NCI-H1436 treated with DMSO at 0.1 percent for 48 hours (cell line): ENCODE measurements at places on chromosomes 5 and 9.

DNA sequence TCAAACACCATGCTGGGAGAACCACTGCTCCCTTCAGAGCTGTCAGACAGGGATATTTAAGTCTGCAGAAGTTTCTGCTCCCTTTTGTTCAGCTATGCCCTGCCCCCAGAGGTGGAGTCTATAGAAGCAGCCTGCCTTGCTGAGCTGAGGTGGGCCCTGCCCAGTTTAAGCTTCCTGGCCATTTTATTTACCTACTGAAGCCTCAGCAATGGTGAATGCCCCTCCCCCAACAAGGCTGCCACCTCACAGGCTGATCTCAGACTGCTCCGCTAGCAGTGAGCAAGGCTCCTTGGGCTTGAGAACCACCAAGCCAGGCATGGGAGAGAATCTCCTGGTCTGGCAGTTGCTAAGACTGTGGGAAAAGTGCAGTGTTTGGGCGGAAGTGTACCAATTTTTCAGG lies 205.5 kb upstream of the PTGER4 start:
- no peak for DNase-seq

DNA sequence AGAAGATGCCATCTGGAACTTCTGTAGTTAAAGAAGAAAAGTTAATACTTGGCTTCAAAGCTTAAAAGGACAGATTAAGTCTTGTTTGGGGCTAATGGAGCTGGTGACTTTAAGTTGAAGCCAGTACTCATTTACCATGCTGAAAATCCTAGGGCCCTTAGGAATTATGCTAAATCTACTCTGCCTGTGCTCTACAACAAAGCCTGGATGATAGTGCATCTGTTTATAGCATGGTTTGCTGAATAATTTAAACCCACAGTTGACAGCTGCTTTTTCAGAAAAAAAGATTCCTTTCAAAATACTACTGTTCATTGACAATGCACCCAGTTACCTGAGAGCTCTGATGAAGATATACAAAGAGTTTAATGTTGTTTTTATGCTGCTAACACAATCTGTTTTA lies 393.5 kb downstream of the MAT2B start:
- DNase-seq: no peak

DNA sequence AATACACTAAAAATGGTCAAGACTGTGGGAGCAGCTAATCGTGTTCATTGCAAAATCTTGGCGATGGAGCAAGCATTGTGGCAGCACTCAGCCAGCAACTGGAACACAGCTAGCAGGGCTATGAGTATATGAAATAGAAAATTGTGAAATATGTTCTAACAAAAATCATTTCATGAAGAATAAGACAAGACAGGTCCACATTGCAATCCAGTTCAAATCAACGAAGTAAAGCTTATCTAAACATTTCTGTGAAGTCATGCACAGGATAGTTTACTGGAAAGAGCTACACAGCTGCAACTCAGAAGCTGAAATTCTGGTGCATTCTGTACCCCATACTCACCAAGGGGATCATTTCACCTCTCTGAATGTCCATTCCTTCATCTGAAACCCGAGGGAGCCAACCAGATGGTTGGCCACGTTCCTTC lies 5.3 kb upstream of the NFIL3 start:
- DNase-seq: no peak

DNA sequence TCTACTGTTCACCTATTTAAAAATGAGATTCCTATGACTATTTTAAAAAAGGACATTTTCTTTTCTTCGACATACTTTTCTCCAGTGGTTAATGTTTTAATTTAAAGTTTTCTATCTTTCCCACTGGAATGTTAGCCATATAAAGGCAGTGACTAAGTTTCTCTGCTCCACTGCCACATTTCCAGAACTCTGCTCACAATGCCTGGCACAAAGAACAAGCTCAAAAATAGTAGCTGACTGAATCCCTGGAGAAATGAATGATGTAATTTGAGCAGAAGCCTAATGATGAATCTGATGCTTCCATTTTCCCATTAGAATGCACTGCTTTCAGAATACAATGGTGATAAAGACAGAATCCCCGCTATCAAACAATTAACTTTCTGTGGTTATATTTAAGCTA lies 817.8 kb downstream of the MTRR start:
- no peak for DNase-seq

DNA sequence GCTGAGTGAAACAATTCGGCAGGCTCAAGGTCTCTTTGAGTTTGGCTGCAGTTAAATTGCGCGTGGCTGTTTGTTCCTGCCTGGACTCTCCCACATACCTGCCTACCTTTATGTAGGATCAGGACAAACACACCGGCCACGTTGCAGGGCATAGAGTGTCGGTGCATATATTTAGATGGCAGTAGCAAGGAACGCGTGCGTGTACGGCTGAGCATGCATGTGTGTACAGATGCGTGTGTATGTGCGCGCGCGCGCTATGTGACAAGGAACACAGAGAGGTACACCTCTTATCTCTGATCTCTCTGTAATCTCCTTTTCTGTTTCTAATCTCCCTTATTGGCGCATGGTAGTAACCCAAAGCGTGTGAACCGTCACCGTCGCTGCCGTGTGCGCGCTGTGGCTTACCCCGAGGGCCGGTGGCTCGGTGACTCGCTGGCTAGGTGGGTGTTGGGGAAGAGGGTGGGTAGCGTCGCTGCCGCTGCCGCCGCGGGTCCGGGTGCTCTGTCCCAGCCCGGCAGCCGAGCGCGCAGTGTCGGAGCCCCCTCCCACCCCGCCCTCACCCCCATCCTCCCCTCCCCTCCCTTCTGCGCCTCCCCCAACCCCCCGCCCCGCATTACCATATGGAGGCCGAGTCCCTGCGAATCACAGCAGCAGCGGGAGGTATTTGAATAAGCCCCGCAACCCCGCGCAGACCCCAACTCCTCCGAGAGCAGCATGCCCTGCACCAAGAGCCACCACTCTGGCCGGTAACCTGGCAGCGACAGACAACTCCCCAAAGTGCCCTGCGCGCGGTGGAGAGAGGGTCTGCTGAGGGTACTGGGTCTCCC lies 204.8 kb downstream of the MEF2C start:
- no peak for DNase-seq

GRCh38 chr5:1464096-1464446 lies 18.8 kb upstream of the SLC6A3 start:
- DNase-seq: no peak

- DNase-seq: no peak
These were observed 113.8 kb downstream of the RPS23 start for GRCh38 chr5:82164176-82164976.

DNA sequence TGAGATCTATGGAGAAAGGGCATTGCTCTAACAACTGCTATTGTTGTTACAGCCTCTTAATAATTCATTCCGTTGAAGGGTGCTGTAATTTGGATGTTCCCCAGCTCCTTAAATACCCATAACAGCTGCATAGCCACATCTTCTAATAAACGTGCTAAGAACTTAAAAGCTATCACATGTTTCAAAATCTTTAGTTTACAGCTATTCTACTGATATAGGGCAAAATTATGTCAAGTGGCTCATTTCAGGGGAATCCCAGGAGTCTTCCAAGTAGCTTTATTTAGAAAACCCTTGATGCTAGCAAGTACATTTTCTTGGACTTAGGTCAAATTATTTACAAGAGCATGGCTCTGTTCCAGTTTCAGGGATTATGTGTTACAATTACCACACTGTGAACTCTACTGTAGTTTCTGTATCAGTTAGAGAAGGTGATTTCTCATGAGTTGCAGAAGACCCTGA lies 990.4 kb upstream of the ACO1 start:
- DNase-seq: peak; percentile 46

DNA sequence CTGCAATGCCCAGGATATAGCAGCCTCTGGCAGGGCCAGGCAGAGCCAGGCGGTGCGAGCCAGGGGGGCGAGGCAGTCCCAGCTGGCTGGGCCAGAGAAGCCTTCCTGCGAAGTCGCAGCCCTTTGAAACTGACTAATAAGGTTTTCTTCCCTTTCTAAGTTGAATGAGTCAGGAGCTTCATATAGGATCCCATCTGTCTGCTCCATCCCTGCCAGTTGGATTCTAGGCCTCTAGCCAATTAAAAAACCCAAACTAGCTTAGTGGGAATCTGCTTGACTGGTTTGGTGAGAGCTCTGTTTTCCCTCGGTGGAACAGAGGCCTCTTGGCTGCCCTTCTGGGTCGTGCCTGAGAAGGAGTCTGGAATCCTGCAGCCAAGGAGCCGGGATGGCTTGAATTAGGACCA lies 70.1 kb upstream of the RAPGEF1 start:
- no peak for DNase-seq

DNA sequence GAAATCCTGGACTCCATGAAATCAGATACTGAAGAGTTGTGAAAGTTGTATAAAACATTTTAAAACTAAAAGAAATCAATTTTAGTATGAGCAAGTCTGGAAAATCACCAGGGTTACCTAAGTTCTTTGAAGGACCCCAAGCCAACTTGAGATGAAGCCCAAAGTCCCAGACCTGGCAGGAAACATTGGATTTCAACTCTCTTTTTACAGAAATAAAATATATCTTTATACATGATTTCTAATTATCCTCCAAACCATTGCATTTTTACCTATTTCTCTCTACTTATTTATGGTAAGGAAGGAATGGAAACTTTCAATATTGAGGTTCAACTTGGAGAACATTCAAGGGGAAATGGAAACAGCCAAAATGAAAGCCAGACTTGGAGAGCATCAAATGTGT lies 390.6 kb upstream of the C9orf72 start:
- DNase-seq: no peak

- no peak for DNase-seq
These were observed at the start of gene DMRT3 for GRCh38 chr9:976258-976942. TSS of gene DMRT3 (plus strand) at chr9:976655. CDS start at chr9:977002, 347 bp downstream.

DNA sequence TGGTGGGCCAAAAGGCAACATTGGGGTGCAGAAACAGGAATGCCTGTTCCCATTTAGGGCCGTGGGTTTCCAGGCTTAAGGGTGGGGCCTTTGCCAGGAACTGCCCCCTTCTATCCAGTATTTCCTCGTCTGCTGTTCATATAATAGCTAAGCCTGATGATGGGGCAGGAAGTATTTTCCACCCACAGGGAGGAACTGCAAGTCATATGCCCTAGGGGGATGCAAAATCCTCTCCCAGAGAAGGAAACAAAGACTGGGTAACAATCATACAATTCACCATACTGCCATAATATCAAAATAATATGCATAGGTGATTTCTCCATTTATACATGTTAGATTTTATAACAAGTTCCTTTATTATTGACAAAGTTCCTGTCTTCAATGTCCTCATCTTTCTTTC lies 20.5 kb upstream of the RPS23 start:
- DNase-seq: no peak

GRCh38 chr5:87129046-87129445 lies 138.6 kb upstream of the RASA1 start:
- no peak for DNase-seq

DNA sequence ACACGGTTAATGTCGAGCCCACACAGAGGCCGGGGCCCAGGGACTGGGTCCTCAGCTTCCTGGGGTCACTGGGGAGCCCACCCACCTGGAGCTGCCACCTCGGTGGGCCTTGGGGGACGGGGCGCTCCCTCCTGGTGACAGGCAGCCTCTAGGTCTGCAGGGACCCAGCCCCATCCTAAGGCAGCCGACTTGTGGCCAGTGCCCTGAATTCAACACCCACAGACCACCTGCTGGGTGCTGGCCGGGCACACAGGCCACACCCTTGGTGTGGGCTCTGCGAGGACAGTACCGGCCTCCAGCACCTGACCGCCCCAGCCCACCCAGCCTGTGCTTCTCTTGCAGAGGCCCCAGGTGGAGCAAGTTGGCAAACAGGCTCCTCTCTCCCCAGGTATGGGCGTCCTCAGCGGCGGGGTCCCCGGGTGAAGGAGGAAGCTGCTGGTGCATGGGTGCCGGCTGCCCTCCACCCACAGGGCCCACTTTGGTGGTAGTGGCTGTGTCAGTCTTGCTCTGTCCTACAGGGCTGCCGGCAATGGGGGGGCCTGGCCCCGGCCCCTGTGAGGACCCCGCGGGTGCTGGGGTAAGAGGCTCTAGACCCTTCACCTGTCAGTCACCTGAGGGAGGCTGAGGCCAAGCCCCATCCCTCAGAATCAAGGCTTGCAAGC lies 8.3 kb downstream of the ENTPD8 start:
- no peak for DNase-seq

GRCh38 chr5:10946050-10946449 lies 185.0 kb upstream of the DAP start:
- no peak for DNase-seq

GRCh38 chr5:59123595-59124561 lies 541.0 kb downstream of the RAB3C start:
- DNase-seq: no peak

GRCh38 chr5:124726631-124727362 lies 19.6 kb downstream of the ZNF608 start:
- no peak for DNase-seq

GRCh38 chr9:20987521-20987920 lies 43.9 kb downstream of the HACD4 start:
- DNase-seq: no peak

DNA sequence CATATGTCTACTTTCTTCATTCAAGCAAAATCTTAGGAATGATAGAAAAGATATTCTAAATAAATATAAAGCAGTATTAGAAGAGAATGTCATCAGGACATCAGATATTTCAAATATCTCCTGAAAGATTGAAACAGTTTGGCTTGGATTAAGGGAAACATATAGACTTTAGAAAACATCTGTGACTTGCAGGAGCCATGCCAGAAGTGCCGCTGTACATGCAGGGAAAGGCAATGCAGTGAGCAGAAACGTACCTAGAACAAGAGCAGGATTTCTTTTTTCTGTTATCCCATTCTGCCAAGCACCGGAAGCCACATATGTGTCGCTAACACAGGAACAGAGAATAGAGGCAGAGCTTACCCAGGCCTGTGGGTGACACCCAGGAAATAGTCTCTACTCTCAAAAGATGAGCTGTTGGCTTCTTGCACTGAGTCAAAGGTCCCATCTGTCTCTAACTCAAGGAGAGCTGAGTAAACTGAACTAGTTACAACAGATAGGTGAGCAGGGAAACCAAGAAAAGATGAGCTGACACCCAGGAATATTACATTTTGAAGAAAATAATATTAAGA lies 5.8 kb downstream of the ADAMTS19 start:
- DNase-seq: no peak

- DNase-seq: no peak
These were observed 61.0 kb downstream of the EHMT1 start for GRCh38 chr9:137679695-137680305.

DNA sequence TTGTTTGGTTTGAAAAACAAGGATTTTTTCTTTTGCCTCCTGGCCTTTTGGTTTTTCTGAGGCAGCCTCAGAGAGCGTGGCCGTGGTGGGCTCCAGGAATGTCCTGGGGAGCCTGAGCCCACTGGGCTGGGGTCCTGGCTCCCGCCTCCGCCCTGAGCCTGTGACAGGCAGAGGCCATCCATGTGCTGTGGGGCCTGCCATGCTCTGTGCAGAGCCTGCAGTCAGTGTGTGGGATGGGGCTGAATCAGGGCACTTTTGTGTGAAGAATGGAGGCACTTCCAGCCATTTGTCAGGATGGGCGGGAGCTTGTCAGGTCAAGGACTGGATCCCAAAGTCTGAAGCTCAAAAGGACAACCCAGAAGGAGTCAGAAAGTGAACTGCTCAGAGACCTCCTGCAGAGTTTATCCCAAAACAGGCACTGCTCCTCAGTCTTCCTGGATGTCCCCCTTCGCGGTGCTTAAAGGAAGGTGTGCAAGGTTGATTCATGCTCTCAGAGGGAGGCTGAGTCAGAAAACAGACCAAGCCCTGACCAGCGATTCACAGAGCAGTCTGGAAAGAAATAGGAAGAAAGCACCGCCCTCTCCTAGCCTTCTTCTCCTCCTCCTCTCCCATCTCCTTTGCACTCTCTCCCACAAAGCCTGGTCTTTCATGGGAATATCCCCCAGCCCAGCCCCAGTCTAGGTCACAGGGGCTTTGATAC lies 53.2 kb downstream of the MVB12B start:
- DNase-seq: no peak

- DNase-seq: no peak
These were observed 2.5 kb downstream of the YIPF5 start for GRCh38 chr5:144167998-144168397.
